CD4-positive, alpha-beta T cell (primary cell): ENCODE measurements at places on chromosomes 4 and X.

DNA sequence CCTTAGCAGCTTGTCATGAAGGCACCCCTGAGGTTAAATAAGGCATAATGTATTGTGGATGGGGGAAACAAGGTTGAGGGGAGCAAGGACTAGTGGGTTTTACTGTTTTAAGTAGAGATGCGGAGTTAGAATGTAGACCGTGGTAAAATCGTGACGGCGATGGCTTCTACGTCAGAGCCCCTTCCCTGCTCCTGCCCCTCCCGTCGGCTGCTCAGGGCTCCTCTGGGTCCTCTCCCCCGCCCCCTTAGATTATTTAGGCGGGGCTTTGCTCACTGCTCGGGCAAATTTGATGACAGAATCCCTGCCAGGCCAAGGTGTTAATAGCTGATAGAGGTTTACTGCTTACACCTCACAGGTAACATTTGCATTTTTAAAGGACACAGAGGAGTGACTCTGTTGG is 2.3 kb downstream of the FRMPD3 start:
- H3K27ac ChIP-seq, result no peak overlapping the region
- peaks cover 21% of the 10 kb centered on the region for H3K27me3 ChIP-seq
- no peak overlapping the region for H3K4me3 ChIP-seq
- H3K4me1 ChIP-seq, result peaks cover 17% of the 10 kb centered on the region

DNA sequence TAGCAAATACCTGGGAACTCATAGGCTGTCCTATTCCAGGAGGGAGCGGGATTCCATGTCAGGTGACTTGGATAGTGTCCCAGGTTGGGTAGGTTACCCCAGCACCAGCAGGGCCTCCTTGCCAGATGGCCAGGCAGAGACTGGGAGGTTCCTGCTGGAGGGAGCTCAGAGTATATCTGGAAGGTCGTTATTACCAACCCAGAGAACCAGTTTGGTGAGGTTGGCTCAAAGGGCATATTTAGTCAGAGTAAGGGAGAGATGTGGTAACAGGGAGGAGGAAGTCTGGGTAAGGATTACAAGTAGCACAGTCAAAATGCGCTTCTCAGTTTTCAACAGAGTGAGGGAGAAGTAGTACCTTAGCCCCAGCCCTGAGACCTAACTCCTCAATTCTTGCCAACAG is 53.3 kb upstream of the LNX1 start:
- H3K4me1 ChIP-seq, result no peaks in the 10 kb centered on the region
- no peak overlapping the region for H3K27ac ChIP-seq
- no peaks in the 10 kb centered on the region for H3K27me3 ChIP-seq
- DNase-seq, result no peak
- H3K4me3 ChIP-seq, result no peak overlapping the region

GRCh38 chr4:186904101-186904500 is 180.4 kb upstream of the FAT1 start:
- no peak overlapping the region for H3K27ac ChIP-seq
- no peak for DNase-seq
- H3K27me3 ChIP-seq, result no peaks in the 10 kb centered on the region
- H3K36me3 ChIP-seq, result no peaks in the 10 kb centered on the region
- no peak overlapping the region for H3K4me3 ChIP-seq
- no peaks in the 10 kb centered on the region for H3K4me1 ChIP-seq

GRCh38 chrX:68820476-68821110 is 8.2 kb upstream of the EFNB1 start:
- H3K27me3 ChIP-seq, result no peaks in the 10 kb centered on the region
- no peak overlapping the region for H3K27ac ChIP-seq
- no peak overlapping the region for H3K4me3 ChIP-seq
- DNase-seq, result no peak
- H3K36me3 ChIP-seq, result no peaks in the 10 kb centered on the region

DNA sequence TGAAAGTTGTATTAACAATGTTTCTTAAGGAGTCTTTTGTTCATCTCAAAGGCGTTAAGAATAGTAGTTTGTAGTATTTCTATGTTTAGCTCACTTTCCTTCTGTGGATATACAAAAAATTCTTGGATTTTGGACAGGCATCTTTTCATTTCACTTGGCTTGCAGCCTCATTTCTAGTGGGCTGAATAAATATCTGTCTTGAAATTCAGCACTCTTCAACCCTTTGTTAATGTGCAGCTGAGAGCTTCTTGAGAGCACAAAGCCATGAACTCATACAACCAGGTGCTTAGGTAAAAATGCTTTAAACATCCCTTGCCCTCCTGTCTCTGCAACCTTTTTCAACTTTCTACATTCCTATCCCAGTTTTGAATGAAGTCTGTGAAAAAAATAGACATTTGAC is 1003.2 kb downstream of the C4orf33 start:
- H3K36me3 ChIP-seq, result no peaks in the 10 kb centered on the region
- no peaks in the 10 kb centered on the region for H3K4me1 ChIP-seq
- no peaks in the 10 kb centered on the region for H3K27me3 ChIP-seq
- H3K27ac ChIP-seq, result no peak overlapping the region
